ENCODE measurements at places on chromosomes 4 and X.

- DNase-seq = no peak
Measured at GRCh38 chr4:155473420-155474095, 96.8 kb upstream of the MAP9 start.

- no peak for DNase-seq
Measured at GRCh38 chr4:143711543-143712154, 11.2 kb upstream of the FREM3 start.

DNA sequence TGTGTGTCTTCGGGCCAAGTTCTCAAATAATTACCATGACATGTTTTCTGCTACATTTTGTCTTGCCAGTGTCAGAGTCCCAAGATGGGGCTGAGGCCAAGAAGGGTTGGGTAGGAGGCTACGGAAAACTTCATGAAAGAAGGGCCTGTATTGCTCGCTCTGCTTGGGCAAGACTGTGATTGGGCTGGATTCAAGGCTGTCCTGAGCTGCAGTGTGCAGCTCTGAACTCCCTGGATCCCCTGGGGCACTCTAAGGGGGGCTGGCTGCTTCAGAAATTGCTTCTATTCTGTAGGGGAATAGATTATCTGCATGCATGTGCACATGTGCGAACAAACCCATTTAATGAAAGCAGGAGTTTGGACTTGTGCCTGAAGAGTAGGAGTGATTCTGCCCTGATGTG, 13.6 kb downstream of the TSPAN6 start:
- no peak for DNase-seq

GRCh38 chr4:1447676-1448588, 41.7 kb upstream of the NKX1-1 start:
- no peak for DNase-seq

DNA sequence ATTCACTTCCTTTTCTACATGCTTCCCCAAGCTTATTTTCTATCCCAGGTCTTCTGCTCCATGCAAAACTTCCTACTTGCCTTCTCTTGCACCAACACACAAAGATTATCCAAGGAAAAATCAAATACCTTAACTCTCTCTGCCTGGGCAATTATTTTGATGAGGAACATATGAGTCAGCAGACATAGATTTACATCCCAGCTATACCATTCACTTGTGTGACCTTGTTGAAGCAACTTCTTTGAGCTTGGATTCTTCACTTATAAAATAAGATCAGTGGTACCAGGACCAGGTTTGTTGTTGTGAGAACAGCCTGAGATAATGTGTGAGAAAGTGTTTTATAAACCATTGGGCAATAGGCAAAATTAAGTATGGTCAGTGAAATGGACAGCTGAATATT, 39.1 kb upstream of the TMEM192 start:
- no peak for DNase-seq

DNA sequence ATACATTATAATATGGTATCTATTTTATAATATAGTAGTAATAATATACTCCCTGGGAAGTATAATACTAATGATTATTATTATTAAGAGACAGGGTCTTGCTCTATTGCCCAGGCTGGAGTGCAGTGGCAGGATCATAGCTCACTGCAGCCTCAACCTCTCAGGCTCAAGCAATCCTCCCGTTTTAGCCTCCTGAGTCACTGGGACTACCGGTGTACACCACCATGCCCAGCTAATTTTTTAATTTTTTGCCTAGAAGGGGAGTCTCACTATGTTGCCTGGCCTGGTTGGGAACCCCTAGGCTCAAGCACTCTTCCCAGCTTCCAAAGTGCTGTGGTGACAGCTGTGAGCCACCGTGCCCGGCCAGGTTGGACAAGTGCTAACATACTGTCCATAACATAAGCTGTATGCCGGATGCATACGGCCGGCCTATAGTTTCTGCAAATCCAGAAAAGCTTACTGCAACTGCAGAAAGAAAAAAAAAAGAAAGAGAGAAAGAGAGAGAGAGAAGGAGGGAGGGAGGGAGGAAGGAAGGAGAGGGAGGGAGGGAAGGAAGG, 94.2 kb upstream of the PPP2R3B start:
- no peak for DNase-seq

DNA sequence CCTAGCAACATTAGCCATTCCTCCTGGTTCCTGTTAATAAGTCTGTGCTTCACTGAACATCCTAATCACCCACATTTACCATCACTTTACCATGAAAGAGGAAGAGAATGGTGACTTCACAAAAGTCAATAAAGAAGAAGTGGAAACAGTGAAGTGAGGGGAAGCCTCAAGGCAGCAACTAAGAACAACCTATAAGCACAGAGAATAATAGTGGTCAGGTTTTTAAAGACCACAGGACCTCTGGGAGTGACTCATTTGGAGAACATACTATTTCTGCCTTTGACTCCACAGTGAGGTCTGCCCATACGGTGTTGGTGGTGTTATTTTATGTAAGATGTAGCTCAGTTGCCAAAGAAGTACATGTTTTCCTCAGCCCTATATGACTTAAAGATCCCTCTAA, 86.0 kb upstream of the TET2 start:
- DNase-seq = no peak

GRCh38 chrX:79107891-79108718, 36.4 kb upstream of the GPR174 start:
- no peak for DNase-seq
